ENCODE measurements at places on chromosomes 11 and 22. TPM values are rescaled to one million over a fixed set of nuclear protein-coding genes. Genes with fewer than 3 reads are reported as not detected.

GRCh38 chr22:28139961-28140360 lies 220.9 kb upstream of the PITPNB start:
- H3K27ac ChIP-seq = no peak overlapping the region
- DNase-seq = no peak
- no peaks in the 10 kb centered on the region for H3K36me3 ChIP-seq
- peaks cover 17% of the 10 kb centered on the region for H3K4me1 ChIP-seq
- H3K4me3 ChIP-seq = no peak overlapping the region

The HBE1 gene
- not detected for total RNA-seq

GRCh38 chr11:27716835-27717234 lies 16.6 kb upstream of the BDNF start:
- no peak overlapping the region for H3K27ac ChIP-seq
- peaks cover 24% of the 10 kb centered on the region for H3K4me1 ChIP-seq
- H3K4me3 ChIP-seq = no peak overlapping the region
- peaks cover 39% of the 10 kb centered on the region for H3K27me3 ChIP-seq
- DNase-seq = no peak
- H3K36me3 ChIP-seq = no peaks in the 10 kb centered on the region

GRCh38 chr11:67275606-67276409 lies 9.5 kb downstream of the GRK2 start:
- H3K4me1 ChIP-seq = peaks cover 100% of the 10 kb centered on the region
- H3K36me3 ChIP-seq = peaks cover 27% of the 10 kb centered on the region
- no peak overlapping the region for H3K4me3 ChIP-seq
- no peaks in the 10 kb centered on the region for H3K27me3 ChIP-seq
- DNase-seq = no peak

DNA sequence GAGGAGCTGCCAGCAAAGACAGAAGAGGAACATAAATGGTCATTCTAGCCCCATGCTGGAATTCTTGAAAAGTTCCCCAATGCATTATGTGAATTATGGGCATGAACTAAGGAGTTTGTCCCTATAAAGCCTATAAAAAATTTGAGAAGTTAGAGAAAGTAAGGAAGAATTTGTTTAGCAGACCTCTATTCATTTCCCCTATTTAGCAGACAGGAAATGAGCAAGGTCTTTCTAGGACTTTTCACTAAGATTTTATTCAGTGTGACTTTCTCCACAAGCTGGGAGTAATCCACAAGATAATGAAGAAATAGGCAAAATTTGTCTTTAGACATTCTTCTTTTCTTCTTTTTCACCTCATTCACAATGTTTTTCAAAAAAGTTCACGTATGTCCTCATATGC lies 20.0 kb downstream of the PRRG4 start:
- no peaks in the 10 kb centered on the region for H3K36me3 ChIP-seq
- no peaks in the 10 kb centered on the region for H3K4me1 ChIP-seq

DNA sequence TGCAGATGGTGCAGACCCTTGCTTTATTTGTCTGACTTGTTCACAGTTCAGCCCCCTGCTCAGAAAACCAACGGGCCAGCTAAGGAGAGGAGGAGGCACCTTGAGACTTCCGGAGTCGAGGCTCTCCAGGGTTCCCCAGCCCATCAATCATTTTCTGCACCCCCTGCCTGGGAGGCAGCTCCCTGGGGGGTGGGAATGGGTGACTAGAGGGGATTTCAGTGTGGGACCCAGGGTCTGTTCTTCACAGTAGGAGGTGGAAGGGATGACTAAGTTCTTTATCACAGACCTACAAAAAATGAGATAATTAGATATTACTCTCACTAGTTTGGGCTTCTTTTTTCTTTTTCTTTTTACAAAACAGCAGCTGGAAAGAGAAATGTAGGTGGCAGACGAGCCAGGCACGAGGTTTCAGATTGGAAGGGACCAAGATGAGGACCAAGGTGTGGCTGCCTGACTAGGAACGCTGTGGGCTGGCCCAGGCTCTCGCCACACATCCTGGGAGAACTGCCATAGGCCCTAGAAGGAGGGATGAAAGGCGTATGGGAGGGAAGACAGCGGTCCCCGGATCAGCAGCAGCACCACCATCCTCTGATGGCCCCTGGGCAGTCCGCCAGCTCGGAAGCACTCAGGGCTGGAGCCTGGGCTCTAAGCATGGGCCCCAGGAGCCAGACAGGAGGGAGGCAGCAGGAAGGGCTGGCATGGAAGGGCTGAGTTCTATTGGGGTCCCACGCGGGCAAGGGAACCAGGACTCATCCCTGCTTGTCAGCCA lies 14.2 kb downstream of the TXN2 start:
- H3K4me1 ChIP-seq = peaks cover 95% of the 10 kb centered on the region
- no peaks in the 10 kb centered on the region for H3K27me3 ChIP-seq
- peak overlapping the region; percentile 89 for H3K27ac ChIP-seq
- no peak for DNase-seq

- H3K27me3 ChIP-seq = no peaks in the 10 kb centered on the region
- H3K4me1 ChIP-seq = no peaks in the 10 kb centered on the region
- H3K27ac ChIP-seq = no peak overlapping the region
- no peak overlapping the region for H3K4me3 ChIP-seq
These were observed 41.7 kb upstream of the FGF3 start for GRCh38 chr11:69860796-69861445.

GRCh38 chr11:133019545-133020371 lies 512.5 kb downstream of the OPCML start:
- peaks cover 20% of the 10 kb centered on the region for H3K27me3 ChIP-seq
- no peaks in the 10 kb centered on the region for H3K4me1 ChIP-seq
- H3K36me3 ChIP-seq = no peaks in the 10 kb centered on the region

GRCh38 chr11:32892355-32893092 lies at the start of gene QSER1:
Gene QSER1, plus strand, starts transcription at chr11:32892811. Its CDS starts 315 bp downstream, at chr11:32893126.
- peak; percentile 93 for DNase-seq
- H3K4me1 ChIP-seq = peaks cover 17% of the 10 kb centered on the region
- H3K36me3 ChIP-seq = no peaks in the 10 kb centered on the region

GRCh38 chr22:46754110-46754799 lies 8.2 kb upstream of the TBC1D22A start:
- H3K27me3 ChIP-seq = no peaks in the 10 kb centered on the region
- H3K36me3 ChIP-seq = no peaks in the 10 kb centered on the region
- no peak overlapping the region for H3K4me3 ChIP-seq
- DNase-seq = peak; percentile 97

GRCh38 chr11:75356613-75357012 lies 5.2 kb upstream of the ARRB1 start:
- no peaks in the 10 kb centered on the region for H3K27me3 ChIP-seq
- DNase-seq = no peak
- peaks cover 15% of the 10 kb centered on the region for H3K4me1 ChIP-seq
- H3K27ac ChIP-seq = no peak overlapping the region
- H3K36me3 ChIP-seq = no peaks in the 10 kb centered on the region
- H3K4me3 ChIP-seq = no peak overlapping the region

The HEPHL1 gene
- total RNA-seq = not detected

The PLET1 gene
- not detected for total RNA-seq

GRCh38 chr22:38989466-38989865 lies 7.3 kb downstream of the APOBEC3B start:
- H3K36me3 ChIP-seq = no peaks in the 10 kb centered on the region
- no peak for DNase-seq
- no peak overlapping the region for H3K27ac ChIP-seq
- no peaks in the 10 kb centered on the region for H3K27me3 ChIP-seq

The MLC1 gene
- 0.13 TPM for total RNA-seq

GRCh38 chr11:16935518-16936302 lies 78.5 kb downstream of the PLEKHA7 start:
- no peak overlapping the region for H3K4me3 ChIP-seq
- H3K36me3 ChIP-seq = no peaks in the 10 kb centered on the region
- no peak for DNase-seq
- H3K27ac ChIP-seq = no peak overlapping the region
- peaks cover 22% of the 10 kb centered on the region for H3K4me1 ChIP-seq
- H3K27me3 ChIP-seq = no peaks in the 10 kb centered on the region

DNA sequence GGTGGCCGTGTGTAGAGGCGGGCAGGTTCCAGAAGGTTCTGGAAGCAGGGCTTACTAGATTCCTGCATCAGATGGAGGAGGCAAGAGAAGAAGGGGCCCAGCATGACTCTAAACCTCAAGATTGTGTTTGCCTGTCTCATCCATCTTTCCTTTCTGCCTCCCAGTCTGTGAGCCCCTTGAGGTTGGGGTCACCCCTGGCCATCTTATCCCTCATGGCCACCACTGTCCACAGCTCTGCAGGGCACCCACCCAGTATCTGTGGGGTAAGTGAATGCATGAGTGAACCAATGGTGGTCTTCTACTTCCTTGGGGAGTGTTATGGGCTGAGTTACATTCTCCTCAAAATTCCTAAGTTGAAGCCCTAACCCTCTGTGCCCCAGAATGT lies 79.3 kb downstream of the MYEOV start:
- H3K36me3 ChIP-seq = no peaks in the 10 kb centered on the region
- H3K4me3 ChIP-seq = no peak overlapping the region
- H3K4me1 ChIP-seq = no peaks in the 10 kb centered on the region
- H3K27me3 ChIP-seq = peaks cover 17% of the 10 kb centered on the region

- H3K36me3 ChIP-seq = no peaks in the 10 kb centered on the region
- no peaks in the 10 kb centered on the region for H3K4me1 ChIP-seq
- H3K4me3 ChIP-seq = no peak overlapping the region
- H3K27me3 ChIP-seq = no peaks in the 10 kb centered on the region
- no peak for DNase-seq
These were observed 212.1 kb downstream of the NELL1 start for GRCh38 chr11:20881328-20882079.

The P4HA3 gene
- 0.71 TPM for total RNA-seq

GRCh38 chr11:35791088-35791958 lies 128.7 kb downstream of the TRIM44 start:
- H3K4me3 ChIP-seq = no peak overlapping the region
- DNase-seq = no peak
- H3K4me1 ChIP-seq = peaks cover 16% of the 10 kb centered on the region

GRCh38 chr11:1828542-1828941 lies 6.2 kb upstream of the SYT8 start:
- H3K4me3 ChIP-seq = no peak overlapping the region
- H3K27ac ChIP-seq = no peak overlapping the region
- H3K36me3 ChIP-seq = no peaks in the 10 kb centered on the region
- H3K27me3 ChIP-seq = no peaks in the 10 kb centered on the region
- DNase-seq = no peak
- peaks cover 14% of the 10 kb centered on the region for H3K4me1 ChIP-seq

- H3K36me3 ChIP-seq = no peaks in the 10 kb centered on the region
- H3K4me3 ChIP-seq = peak overlapping the region; percentile 31
These were observed 57.2 kb upstream of the ALDH3B2 start for GRCh38 chr11:67731583-67731982.

DNA sequence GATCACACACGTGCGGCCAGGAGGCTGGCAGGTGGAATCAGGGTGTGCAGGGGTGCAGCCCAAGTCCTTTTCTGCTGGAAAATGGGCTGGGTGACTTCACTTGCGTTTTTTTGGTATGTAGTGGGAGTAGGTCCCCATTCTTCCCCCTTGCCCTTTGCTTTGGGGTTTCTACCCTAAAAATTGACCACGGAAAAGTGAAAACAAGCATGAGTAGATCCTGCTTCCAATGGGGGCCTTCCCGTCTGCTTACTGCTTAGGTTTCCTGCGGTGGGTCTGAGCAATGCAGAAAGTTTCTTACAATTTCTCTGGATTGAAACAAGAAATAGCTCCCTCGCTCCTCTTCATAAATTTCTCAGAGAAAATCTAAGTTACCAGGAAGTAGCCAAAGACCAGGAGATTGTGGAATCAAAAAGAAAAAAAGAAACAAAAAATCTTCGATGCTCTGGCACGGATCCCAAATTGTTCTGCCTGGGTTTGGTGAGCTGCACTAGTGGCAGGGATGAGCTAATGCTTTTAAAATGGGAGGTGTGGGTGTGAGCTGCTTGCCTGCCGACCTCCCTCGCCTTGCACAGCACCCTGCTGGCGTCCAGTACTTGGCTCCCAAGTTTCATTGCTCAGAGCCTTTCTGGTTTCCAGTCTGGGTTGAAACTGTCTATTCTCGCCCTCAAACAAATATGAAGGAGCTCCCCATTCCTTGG lies 2.4 kb downstream of the TIMP3 start:
- no peaks in the 10 kb centered on the region for H3K27me3 ChIP-seq
- no peak for DNase-seq
- H3K36me3 ChIP-seq = no peaks in the 10 kb centered on the region
- peak overlapping the region; percentile 97 for H3K4me3 ChIP-seq
- peaks cover 49% of the 10 kb centered on the region for H3K4me1 ChIP-seq

DNA sequence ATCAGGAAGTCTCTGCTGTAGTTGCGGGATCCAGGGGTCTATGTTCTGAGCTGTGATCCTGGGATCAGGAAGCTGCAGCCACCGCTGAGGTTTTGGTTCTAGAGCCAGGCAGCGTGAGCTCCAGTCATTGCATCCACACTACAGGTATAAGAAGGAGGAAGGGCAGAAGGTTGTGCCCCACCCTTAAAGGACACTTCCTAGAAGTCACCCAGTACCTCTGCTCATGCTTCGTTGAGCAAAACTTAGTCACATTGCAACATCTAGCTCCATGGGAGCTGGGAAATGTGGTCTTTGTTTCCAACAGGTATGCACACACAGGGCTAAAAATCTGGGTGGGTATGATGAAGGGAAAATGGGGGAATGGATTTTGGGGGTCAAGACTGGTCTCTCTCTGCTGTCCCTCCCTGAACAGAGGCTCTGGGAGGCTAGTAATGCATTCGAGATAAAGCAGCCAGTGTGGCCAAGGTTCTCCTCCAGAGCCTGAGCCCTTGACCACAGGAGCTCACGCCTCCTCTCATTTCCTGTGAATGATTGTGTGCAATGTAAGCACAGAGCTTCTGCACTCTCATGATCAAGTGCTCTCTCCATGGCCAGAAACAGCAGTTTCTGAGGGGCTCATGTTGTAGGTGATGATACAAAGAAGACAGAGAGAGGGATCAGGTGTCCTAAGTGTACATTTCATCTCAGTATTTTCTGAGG lies 86.8 kb upstream of the OR4B1 start:
- H3K4me1 ChIP-seq = no peaks in the 10 kb centered on the region
- H3K27ac ChIP-seq = no peak overlapping the region
- no peak for DNase-seq
- H3K4me3 ChIP-seq = no peak overlapping the region
- no peaks in the 10 kb centered on the region for H3K27me3 ChIP-seq

DNA sequence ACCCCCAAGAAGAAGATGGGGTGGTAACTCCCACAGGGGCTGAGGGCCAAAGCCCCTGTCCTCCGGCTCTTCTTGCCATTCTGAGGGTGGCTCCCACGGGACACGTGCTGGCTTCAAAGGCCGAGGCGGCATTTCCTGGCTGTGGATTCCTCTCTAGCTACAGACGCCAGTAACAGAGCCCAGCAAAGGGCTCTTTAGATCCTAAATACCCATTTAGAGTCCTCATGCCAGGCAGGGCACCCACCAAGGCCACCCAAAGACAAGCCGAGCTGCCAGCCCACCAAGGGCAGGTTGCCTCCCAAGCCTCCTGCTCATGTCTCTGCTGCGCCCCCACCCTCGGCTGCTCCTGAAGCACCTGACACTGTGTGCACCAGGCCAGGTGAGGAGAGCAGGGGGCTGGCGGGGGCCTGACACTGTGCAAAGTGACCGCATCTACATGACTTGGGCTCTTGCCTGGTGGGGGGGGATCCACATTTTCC lies 5.7 kb downstream of the LRFN4 start:
- no peak overlapping the region for H3K4me3 ChIP-seq
- H3K36me3 ChIP-seq = peaks cover 27% of the 10 kb centered on the region
- H3K27ac ChIP-seq = no peak overlapping the region
- peaks cover 14% of the 10 kb centered on the region for H3K4me1 ChIP-seq
- DNase-seq = no peak
- H3K27me3 ChIP-seq = no peaks in the 10 kb centered on the region
